EH (cell line): ENCODE measurements at places on chromosomes 7 and 10.

GRCh38 chr10:15805395-15806058, 54.8 kb downstream of the MINDY3 start:
- no peak for DNase-seq

DNA sequence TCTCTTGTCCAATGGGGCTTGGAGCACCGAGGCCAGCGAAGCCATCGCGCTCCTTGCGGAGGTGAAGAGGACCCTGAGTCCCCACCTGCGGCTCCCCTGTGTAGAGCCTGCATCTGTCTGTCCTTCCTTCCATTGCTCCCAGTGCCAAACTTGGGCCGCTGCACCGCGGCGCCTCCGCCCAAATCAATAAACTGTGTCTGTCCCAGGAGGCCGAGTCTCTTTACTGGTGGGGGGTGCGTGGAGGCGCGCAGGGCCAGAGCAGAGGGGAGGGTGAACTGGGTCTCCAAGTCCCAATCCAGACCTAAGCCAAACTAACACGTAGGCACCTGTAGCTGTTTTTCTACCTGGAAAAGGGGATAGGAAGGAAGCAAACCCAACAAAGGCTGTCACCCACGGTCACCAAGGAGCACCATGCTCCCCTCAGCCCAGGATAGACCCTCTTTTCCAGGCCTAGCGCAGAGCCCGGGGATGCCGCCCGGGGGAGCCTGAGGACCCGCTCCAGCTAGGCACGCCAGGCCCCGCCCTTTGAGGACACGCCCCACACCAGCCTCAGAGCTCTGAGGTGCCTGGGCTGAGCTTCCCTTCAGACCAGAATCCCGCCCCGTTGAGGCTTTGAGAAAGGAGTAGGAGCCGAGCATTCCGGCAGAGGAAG, 1.2 kb upstream of the CHAT start:
- DNase-seq, result no peak

- no peak for DNase-seq
These were observed 6.5 kb downstream of the CHST12 start for GRCh38 chr7:2409745-2410414.

- no peak for DNase-seq
These were observed 196.3 kb upstream of the GHITM start for GRCh38 chr10:83943049-83943448.

- no peak for DNase-seq
These were observed 411.0 kb upstream of the DPP6 start for GRCh38 chr7:153641199-153641598.

GRCh38 chr7:45984386-45985295, 63.6 kb upstream of the IGFBP3 start:
- DNase-seq, result peak; percentile 27

DNA sequence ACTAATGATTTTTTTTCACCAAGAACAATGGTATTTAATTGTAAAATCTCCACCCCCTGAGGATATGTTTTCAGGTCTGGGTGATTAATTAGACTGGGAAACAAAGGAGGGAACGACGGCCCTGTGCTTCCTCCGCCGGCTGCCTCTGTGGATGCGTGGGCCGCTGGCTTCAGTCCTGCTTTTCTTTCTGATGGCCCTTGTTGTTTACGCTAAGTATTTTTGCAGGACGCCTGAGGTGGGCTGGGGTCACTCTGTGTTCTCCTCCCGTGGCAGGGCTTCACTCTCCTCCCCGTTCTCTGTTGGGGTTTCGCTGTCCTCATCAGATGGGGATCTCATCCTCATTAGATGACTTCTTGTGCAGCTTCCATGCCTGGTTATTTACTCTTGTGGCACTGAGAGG, 5.2 kb upstream of the ACBD5 start:
- no peak for DNase-seq

- no peak for DNase-seq
These were observed 349.7 kb upstream of the MBL2 start for GRCh38 chr10:53122281-53122680.

DNA sequence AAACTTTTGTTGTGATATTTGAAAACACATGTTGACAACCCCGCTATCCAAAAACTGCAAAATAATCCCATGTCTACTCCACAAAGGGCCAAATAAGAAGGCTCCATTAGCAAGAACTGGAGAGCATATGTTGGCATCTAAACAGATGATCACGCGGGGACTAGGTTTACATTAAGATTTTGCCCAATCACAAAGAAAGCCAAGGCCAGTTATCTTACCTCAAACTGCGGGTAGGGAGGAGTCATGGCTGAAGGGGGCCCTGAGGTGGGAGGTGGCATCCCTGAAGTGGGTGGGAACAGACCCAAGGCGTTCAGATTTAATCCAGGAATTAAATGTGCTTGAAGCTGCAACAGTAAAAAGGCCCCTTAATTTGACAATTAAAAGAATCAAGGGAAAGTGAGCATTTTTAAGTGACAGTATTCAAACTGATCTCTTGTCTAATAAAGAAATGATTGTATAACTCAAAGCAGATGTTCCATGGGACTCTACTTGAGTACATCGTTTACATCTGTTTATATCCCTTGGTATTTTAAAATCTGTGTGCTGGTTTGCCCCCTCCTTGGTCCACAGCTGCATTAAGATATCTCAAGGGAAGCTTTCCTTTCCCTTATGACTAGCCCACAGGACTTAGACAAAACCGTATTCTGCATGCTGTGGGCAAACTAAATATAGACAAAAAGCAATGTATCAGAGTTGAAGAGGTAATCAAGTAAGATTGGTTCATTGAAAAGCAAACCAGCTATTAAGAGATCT, 42.9 kb downstream of the MALSU1 start:
- DNase-seq, result peak; percentile 28

DNA sequence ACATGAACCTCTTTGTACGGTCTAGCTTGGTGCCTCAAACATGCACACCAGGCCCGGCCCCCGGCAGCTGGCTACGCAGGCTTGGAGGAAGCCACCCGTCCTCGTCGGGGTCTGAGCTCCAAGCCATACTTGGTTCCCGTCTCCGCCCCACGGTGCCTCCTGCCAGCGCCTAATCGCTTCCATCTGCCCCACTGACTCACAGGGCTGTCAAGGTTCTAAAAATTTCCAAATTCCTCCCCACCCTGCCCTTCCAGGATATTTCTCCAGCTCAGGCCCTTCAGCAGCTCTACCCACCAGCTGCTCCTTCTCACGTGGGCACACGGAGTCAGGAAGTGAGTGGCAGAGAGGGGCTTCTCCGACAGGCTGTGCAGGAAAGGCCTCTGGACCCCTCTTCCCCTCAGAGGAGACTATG, 38.8 kb downstream of the TMEM270 start:
- peak; percentile 97 for DNase-seq

GRCh38 chr10:119030421-119031250, 1.1 kb downstream of the NANOS1 start:
- peak; percentile 53 for DNase-seq

DNA sequence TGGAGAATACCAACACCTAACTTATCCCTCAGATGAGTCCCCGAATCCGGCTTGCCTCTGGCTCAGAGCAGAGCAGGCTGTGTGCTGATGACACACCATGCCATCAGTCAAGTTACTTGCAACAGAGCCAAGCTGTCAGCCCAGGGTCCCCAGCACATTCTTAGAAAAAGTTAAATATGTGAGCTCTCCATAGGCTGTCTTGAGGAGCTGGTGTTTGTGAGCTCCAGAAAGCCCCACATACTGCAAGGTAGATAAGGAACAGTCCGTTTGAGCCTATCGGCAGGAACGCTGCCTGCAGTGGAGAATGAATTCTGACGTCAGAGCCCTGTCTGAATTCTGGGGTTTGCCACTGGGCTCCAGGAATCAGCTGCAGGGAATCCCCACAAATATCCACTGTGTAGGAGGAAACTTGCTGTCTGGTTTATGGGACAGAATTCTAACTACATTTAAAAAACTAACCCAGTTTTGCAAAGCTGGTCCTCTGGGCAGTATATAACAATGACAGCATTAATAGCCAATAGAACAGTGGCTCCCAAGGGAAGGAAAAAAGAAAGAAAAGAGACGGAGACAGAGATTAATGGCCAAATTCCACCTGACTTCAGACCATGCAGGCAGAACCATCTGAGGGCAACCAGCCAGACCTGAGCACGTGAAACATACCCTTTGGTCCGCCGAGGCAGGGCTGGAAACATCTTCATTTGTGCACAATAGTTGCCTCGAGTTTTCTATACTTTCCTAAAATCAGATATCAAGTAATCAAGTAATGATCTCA, 3.6 kb downstream of the SFXN4 start:
- peak; percentile 15 for DNase-seq

GRCh38 chr10:15096661-15097010, 519 bp upstream of the RPP38 start:
- DNase-seq, result no peak

GRCh38 chr10:1591045-1591444, 146.3 kb downstream of the ADARB2 start:
- DNase-seq, result no peak

DNA sequence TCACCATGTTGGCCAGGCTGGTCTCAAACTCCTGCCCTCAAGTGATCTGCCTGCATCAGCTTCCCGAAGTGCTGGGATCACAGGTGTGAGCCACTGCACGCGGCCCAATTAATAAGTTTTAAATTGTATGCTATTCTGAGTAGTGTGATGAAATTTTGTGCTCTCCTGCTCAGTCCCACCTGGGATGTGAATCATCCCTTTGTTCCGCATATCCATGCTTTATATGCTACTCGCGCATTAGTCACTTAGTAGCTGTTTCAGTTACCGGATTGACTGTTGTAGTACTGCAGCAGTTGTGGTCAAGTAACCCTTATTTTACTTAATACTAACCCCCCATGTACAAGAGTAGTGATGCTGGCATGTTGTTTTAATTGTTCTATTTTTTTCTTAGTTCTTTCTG, 47.3 kb upstream of the OIT3 start:
- peak; percentile 69 for DNase-seq

DNA sequence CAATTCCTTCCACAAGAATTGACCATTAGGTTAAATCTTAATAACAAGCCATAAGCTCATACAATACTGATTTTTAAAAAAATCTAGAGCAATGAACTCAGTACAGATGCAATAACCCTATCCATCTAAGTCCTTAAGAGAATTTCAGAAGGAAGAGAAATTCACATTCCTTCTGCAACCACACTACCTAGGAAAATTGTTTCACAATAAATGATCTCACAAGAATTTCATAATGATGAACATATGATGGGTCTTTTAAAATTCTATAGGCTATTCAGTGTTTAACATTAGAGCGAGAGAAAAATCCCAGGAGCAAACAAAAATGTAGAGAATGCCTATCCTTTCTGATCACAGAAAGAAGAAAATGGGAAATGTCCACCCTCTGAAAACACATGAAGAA, 70.0 kb upstream of the MAGI2 start:
- DNase-seq, result no peak

DNA sequence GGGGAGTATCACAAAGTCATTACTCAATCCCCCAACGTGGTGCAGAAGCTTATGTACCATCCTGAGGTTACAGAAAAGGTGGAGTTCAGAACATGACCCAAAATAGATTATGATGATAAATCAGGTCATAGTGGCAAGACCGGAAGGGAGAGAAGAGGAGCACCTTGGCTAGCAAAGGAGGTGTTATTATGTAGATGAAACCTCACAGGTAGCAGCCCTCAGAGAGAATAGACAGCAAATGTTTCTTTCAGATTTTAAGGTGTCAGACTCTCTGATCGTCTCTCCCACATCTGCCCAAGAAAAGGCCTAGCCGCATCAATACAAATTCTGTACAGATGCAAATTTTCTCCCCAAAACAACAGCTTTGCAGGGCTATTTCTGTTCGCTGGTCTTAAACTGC, 88.3 kb upstream of the SEMA3D start:
- no peak for DNase-seq

- no peak for DNase-seq
These were observed 11.0 kb downstream of the GLCCI1 start for GRCh38 chr7:7979558-7979957.

DNA sequence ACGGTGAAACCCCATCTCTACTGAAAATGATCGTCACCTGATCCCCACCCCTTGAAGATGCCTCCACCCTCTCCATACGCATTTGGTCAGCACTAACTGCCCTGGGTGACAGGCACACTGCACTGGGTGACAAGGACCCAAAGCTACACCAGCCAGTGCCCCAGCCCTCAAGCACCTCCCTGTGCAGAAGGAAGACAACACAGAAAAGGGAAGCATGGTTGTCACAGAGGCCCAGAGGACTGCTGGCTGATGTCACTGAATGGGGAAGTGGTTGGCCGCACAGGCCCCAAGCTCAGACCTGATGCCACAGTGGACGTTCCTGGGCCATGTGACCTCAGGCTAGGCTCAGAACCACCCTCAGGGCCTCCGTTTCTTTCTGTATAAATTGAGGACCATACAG, 4.2 kb upstream of the PILRA start:
- no peak for DNase-seq

DNA sequence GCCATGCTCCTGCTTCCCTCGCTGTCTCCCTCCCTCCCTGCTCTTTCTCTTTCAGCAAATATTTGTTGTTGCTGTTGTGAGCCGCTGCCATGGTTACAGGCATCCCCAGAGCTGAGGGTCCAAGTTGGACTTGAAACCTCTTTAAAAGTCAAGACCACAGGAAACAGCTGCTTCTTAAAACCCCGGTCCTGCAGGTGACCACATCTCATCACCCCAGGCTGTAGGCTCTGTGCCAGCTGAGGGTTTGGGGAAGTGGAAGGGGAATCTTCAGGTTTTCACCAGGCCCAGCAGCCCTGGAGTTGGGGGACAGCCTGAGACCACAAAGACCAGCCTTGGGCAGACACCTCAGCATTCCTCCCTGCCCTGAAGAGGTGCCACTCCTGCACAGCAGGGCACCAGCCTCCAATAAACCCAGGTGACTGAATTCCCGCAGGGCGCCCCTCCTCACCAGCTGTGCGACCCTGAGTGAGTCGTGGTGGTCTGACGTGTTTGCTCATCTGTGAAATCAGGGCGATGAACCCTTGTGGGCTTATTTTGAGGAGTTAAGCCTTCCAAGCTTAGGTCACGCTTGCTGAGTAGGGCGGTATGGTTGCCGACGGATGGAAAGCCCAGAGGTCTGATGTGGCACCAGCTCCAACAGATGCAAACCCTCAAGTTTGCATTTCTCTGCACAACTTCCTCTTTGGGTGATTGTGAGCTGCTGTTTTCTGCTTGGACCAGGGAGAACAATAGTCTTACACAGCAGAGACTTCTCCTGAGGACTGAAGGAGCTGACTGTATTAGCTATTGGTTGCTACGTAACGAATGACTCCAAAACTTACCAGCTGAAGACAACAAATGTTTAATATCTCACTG, 24.8 kb downstream of the NPTX2 start:
- no peak for DNase-seq

GRCh38 chr10:99850021-99850766, 67.8 kb downstream of the ABCC2 start:
- DNase-seq, result no peak

- peak; percentile 15 for DNase-seq
These were observed 120.2 kb upstream of the RAB18 start for GRCh38 chr10:27383595-27384542.

DNA sequence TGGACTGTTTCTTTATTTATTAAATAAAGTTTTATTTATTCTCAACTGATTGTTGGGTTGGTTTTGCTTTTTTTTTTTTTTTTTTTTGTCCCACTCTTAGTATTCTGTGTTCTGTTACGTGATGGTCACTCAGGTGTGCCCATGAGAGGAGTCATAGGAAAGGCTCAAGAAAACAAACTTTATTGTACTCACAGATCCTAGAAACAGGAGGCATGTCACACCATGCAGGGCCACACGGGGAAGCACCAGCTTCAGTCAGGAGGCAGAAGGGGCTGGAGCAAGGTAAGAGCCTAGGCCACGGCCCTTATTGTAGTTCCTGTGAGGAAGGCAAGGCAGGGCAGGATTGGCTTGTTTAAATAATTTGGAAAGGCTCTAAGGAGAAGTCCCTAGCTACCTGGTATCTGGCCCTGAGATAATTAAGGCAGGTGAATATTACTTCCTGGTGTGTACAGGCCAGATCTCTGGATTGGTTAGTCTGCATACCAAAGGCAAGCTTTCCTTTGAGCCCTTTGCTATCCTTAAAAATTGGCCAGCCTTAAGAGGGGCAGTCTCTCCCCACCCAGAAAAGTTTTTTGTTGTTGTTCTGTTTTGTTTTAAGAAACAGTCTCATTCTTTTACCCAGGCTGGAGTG, 8.3 kb downstream of the ATOH7 start:
- no peak for DNase-seq
